Smooth muscle cell of the umbilical artery (primary cell): ENCODE measurements at places on chromosomes 4 and X. TPM values are rescaled to one million over a fixed set of nuclear protein-coding genes. Genes with fewer than 3 reads are reported as not detected.

The PWWP3B gene
- 2.1 and 2.3 TPM in 2 replicates for total RNA-seq

The COMMD8 gene
- 26.1 and 26.5 TPM in 2 replicates for total RNA-seq

The PPARGC1A gene
- total RNA-seq, result 0.05 TPM in 1 of 2 replicates, not detected in the other

The CTAG1B gene
- total RNA-seq, result not detected in 2 replicates

The SHOX gene
- not detected in 2 replicates for total RNA-seq

The FAAH2 gene
- total RNA-seq, result under 0.01 and 0.05 TPM in 2 replicates

The DMRTC1 gene
- total RNA-seq, result not detected in 2 replicates

The WDR17 gene
- total RNA-seq, result 2.0 and 2.7 TPM in 2 replicates

The LGI2 gene
- total RNA-seq, result under 0.01 TPM in 1 of 2 replicates, not detected in the other

The ZFX gene
- 51.9 and 53.2 TPM in 2 replicates for total RNA-seq

The EGF gene
- total RNA-seq, result 5.9 and 11.3 TPM in 2 replicates

The DCAF12L1 gene
- total RNA-seq, result under 0.01 TPM in 1 of 2 replicates, not detected in the other

The CD38 gene
- total RNA-seq, result under 0.01 TPM in 1 of 2 replicates, not detected in the other

The GAB1 gene
- 5.3 and 8.2 TPM in 2 replicates for total RNA-seq

The GYG2 gene
- 3.3 and 15.4 TPM in 2 replicates for total RNA-seq

The PRRG1 gene
- total RNA-seq, result 11.3 and 13.1 TPM in 2 replicates

The TENM3 gene
- total RNA-seq, result 28.5 and 44.3 TPM in 2 replicates
